ENCODE measurements at places on chromosomes 7 and 10.

DNA sequence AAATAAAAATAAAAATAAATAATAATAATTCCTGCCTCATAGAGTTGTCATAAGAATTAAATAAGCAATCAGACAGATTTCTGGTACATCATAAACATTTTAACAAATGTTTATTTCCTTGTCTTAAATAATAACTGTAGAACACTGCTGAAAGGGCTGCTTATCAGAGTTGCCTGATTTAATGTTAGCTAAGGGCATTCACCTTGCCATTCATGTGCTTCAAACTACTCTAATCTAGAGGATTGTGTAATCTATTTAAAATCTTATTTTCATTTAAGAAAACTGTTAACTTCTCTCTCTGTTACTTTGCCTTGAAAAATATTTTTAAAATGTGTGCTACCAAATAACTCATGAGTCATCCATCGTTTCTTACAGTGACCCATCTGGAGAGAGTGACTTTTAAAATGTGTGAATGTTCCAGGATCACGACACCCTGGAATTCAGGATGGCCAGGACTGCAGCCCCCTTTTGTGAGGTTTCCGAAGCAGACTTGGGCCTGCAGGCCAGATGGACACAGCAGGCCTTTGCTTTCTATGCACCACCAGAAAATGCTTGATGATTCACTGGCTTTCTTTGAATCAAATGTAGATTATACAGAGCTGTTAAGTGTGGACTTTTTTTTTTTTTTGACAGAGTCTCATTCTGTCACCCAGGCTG lies 109.1 kb upstream of the TNS3 start:
- no peak for DNase-seq

DNA sequence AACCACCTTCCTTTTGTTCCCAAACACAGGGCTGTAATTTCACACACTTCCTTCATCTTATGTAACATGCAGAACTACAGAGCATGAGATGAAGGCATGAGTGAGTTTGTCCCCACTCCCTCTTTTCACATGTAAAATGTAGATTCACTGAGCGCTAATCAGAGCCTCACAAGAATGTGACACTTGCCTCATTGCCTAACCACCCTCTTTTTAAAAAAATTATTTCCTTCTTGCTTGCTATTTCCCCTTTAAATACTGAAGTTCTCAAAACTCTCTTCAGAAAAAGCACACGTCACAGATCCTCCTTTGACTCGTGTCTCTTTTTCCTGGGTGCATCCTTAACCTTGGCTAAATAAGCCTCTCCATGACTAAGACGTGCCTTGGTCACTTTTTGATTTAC lies 121.2 kb upstream of the TARP start:
- DNase-seq, result no peak

GRCh38 chr7:139704308-139704879 lies 73.4 kb downstream of the HIPK2 start:
- DNase-seq, result no peak

- no peak for DNase-seq
Observed at GRCh38 chr7:51025668-51026067, 243.0 kb upstream of the GRB10 start.

DNA sequence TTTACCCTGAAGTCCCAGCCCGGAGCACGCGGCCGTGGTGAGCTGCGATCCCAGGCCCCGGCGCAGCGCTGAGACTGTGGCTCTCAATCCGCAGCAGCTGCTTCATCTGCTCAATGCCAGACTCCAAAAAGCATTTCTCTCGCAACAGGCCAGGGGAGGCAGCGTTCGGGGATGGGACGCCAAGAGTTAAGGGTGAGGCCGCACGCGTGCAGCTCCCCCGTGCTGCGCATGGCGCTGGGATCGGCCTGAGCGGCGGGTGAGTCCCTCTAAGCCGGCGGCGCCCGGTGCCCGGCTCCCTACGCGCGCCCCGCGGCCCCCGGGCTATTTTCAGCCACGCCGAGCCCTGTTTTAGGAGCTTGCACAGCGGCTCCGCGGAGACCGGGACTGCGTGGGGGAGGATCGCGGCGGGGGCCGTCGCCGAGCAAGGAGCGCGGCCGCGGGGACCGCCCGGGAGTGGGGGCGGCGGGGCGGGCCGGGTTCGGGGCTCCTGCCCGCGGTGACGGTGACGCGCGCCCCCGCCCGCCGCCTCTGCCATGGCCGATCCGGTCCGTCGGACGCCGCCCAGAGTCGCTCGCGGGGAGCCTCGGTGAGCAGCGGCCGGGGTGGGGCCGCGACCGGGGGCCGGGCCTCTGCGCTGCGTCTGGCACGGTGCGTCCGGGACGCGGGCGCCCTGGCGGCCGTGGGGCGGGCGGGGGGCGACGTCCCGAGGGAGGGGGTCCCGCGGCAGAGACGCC lies 29.4 kb upstream of the JAKMIP3 start:
- no peak for DNase-seq

- DNase-seq, result no peak
Observed at GRCh38 chr7:132183781-132184380, 392.4 kb downstream of the PLXNA4 start.

DNA sequence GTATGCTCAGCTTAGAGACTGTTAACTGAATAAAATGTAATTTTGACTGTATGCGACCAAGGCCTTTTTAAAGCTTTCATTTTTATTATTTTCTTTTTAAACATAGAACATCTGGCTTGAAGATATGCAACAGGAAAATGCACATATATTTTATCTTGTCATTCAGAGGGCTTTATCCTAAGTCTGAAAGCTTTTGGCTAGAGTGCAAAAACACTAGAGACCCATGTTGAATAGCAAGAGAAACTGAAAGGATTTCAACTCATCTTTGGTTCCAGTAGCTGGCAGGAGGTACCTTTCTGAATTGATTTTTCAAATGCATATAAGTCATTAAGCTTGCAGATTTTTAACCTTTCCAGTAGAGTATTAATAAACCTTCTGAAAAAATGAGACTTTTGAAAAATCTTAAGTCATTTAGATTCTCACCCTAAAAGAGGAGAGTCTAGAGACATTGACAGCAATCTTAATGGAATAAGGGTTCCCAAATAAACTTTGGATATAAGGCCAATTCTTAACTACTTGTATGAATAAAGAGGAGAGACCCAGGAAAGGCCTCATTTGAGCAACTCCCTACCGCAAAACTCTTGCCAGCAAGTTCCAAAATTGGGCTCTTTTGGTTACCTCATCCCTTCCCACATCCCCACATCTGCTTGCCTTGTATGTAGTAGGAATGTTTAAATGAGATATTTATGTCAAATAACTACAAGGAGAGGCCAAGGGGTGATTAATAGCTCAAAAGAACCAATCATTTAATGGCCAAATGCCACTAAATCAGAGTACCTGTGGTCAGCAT lies 454.4 kb downstream of the HTR7 start:
- DNase-seq, result no peak

- DNase-seq, result no peak
Observed at GRCh38 chr10:23362069-23362830, 17.7 kb upstream of the C10orf67 start.

- DNase-seq, result no peak
Observed at GRCh38 chr10:71476228-71477011, 79.7 kb downstream of the CDH23 start.

GRCh38 chr10:112790030-112790429 lies 160.0 kb upstream of the TCF7L2 start:
- no peak for DNase-seq

DNA sequence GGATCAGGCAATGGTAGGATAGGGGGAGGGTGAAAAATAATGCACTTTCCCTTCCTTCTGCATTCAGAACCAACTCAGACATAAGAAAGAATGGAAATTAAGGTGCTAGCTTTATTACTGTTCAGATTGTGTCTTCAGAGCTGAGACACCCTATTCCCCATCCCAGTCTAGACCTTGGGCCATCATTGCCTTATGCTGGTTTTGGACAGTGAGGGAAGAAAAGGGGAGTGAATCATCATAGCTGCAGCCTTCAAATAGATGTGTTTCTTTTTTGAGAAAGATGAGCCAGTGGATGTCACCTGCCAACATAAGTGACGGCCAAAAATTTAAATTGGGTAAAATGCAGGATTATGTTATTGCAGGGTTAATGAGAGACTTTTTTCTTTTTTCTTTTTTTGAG lies 27.0 kb upstream of the TOMM7 start:
- no peak for DNase-seq

GRCh38 chr7:26813432-26813831 lies 51.0 kb downstream of the SKAP2 start:
- DNase-seq, result no peak

GRCh38 chr10:24170199-24170598 lies 38.7 kb upstream of the KIAA1217 start:
- DNase-seq, result no peak

DNA sequence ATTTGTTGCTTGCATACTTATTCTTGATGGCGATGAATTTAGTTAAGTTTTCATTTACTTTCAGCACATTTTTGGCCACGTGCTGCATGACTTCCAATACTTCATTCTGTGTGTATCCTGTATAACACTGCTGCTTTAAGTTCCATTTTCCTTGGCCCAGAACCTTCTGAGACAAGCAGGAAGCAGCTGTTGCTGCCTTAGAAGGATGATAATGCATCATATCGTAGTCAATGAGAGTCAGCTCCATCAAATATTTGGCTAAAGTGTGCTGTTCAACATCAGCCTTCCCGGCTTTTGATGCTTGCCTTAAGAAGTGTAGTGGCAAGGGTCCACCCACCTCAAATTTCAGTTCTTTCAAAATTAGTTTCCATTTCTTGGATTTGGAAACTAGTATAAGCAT lies 59.2 kb upstream of the GLCCI1 start:
- DNase-seq, result no peak

- DNase-seq, result no peak
Observed at GRCh38 chr10:52216852-52217251, 97.2 kb upstream of the DKK1 start.

- DNase-seq, result no peak
Observed at GRCh38 chr7:158849768-158850544, 6.4 kb upstream of the DYNC2I1 start.

DNA sequence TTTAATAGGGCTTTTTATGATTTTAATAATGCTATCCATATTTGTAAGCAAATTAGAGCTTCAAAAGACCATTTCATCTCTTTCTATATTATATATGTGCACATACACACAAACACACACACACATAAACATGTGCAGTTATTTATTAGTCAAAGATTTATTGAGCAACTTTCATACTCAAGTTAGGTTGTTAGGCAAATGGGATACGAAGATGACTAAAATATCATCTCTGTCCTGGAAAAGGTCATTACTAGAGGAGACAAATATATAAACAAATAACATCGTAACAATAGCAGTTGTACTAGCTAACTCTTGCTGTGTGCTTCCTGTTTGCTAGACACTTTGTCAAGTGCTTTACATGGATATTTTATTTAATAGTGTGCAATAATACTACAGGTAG lies 307.9 kb downstream of the SNX13 start:
- no peak for DNase-seq

DNA sequence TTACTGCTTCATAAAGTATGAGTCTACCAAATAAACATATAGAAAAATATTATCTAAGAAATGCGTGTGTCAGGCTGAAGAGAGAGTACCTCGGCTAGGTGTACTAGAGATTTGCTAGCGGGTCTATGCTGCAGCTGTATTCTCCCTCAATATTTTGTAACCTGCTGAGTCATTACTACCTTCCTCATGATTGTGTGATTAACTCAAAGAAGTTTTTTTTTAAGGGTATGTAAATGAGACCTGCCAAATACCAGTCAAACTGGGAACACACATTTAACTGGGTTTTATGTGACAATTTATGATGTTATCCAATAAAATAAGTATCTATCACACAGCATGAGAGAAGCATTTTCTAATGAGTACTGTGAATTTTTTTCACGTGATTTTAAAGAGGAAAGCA lies 180.4 kb downstream of the RNF133 start:
- no peak for DNase-seq

- DNase-seq, result no peak
Observed at GRCh38 chr7:1313613-1314012, 80.9 kb downstream of the UNCX start.

GRCh38 chr10:117626228-117626627 lies 83.7 kb downstream of the EMX2 start:
- DNase-seq, result no peak

GRCh38 chr10:118978316-118978997 lies 51.1 kb upstream of the NANOS1 start:
- no peak for DNase-seq

GRCh38 chr10:89352802-89353201 lies 25.0 kb downstream of the IFIT3 start:
- no peak for DNase-seq

GRCh38 chr7:111324228-111324627 lies 233.3 kb downstream of the LRRN3 start:
- no peak for DNase-seq

- DNase-seq, result no peak
Observed at GRCh38 chr10:78847485-78847884, 221.3 kb upstream of the ZMIZ1 start.

- no peak for DNase-seq
Observed at GRCh38 chr10:103546401-103546800, 52.9 kb downstream of the NEURL1 start.

GRCh38 chr10:75250934-75251333 lies 15.2 kb upstream of the COMTD1 start:
- DNase-seq, result no peak

GRCh38 chr7:117937049-117937752 lies 64.0 kb upstream of the CTTNBP2 start:
- DNase-seq, result no peak

GRCh38 chr7:83941300-83941699 lies 253.3 kb downstream of the SEMA3A start:
- no peak for DNase-seq

- DNase-seq, result no peak
Observed at GRCh38 chr10:57168611-57169240, 807.7 kb upstream of the ZWINT start.

DNA sequence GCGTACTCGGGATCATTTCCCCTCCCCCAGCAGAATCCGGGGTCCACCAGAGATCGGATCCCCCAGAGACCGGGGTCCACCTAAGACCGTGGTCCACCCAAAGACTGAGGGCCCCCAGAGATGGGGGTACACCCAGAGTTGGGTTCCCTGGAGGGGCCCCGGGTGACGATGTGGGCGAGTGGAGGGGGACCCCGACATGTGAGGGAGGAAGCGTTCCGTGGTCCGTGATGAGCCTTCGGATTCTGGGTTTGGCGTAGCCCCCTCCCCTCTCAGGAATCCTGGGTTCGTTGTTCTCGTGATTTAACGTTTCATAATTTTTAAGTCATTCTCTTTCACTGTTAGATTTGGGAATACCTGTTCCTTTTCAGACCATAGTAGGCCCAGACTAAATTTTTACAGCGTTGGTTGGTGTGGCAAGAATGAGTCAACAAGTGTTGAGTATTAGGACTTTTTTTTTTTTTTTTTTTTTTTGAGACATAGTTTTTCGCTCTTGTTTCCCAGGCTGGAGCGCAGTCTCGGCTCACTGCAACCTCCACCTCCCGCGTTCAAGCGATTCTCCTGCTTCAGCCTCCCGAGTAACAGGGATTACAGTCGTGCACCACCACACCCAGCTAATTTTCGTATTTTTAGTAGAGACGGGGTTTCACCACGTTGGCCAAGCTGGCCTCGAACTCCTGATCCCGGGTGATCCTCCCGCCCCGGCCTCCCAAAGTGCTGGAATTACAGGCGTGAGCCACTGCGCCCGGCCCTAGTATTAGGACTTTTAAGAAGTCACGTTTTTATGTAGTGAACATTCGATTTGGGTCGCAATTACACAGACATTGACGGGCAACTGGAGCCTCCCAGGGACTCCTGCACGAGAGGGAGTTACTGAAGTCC lies 672 bp downstream of the GTPBP4 start:
- no peak for DNase-seq

GRCh38 chr7:19009241-19009935 lies 108.0 kb downstream of the TWIST1 start:
- DNase-seq, result no peak

Measured in stimulated activated CD4-positive, alpha-beta T cell treated with anti-CD3 and anti-CD28 coated beads, Interleukin-15, amount 100 ng/mL, for 1 hour (primary cell).